ENCODE measurements at places on chromosomes 11 and 22.

- peak; percentile 32 for DNase-seq
Observed at GRCh38 chr22:20803696-20804324, 29.9 kb downstream of the SERPIND1 start.

- no peak for DNase-seq
Observed at GRCh38 chr22:48340191-48340590, 1487.5 kb downstream of the BRD1 start.

- no peak for DNase-seq
Observed at GRCh38 chr11:85661972-85662664, 2.8 kb downstream of the CREBZF start.

GRCh38 chr11:59154610-59155009 is 12.0 kb downstream of the FAM111A start:
- DNase-seq, result no peak

DNA sequence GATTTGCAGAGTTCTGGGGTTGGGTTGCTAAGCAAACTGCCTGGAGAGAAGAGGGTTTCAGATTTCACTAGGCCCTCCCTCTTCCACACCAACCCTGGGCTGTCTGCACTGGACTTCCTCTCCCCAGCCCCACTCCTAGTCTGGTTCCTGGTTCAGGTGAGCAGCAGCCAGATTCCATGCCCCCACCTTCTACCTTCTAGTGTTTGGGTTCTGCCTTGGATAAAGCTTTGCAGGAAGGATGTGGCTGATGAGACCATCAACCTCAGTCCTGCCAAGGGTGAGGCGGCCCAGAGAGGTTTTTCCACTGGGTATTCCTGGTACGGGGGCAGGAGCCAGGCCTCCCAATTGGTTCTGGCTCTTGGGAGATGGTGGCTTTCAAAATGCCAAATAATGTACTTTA is 68.3 kb downstream of the BCR start:
- no peak for DNase-seq

DNA sequence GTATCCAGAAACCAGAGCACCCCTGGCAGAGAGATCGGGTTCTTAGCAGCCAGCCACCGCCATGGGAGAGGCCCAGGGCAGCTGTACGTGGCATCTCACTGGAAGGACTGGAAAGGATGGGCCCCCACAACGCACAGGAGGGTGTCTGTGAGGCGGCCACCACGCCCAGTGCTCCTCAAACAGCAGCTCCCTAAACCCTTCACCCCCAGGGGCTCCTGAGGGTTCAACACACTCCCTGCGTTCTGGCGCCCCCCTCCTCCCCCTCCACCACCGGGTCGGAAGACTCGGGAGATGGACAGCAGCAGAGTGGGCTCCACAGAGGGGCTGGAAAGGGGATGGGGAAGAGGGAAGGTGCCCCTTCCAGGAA is 1.1 kb downstream of the MAPK12 start:
- no peak for DNase-seq

DNA sequence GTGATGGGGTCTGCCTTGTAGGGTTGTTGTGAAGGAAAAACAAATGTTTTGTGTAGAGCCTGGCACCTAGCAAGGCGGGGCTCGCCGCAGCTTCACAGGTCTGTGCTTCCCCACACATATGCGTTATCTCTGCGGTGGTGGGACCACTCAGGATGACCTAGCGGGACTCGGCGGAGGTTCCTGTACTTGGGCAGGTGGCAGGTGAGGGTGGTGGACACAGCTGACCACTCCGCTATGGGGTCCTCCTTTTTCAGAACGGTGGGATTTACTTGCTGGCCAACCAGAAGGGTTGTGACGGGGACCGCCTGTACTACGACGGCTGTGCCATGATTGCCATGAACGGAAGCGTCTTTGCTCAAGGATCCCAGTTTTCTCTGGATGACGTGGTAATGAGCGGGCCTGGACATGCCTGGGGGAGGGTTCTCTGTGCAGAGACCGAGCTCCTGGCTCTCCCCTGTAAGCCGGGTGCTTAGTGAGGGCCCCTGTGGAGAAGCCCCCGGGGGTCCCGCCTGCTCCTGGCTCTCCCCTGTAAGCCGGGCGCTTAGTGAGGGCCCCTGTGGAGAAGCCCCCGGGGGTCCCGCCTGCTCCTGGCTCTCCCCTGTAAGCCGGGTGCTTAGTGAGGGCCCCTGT is 21.3 kb downstream of the NADSYN1 start:
- no peak for DNase-seq

DNA sequence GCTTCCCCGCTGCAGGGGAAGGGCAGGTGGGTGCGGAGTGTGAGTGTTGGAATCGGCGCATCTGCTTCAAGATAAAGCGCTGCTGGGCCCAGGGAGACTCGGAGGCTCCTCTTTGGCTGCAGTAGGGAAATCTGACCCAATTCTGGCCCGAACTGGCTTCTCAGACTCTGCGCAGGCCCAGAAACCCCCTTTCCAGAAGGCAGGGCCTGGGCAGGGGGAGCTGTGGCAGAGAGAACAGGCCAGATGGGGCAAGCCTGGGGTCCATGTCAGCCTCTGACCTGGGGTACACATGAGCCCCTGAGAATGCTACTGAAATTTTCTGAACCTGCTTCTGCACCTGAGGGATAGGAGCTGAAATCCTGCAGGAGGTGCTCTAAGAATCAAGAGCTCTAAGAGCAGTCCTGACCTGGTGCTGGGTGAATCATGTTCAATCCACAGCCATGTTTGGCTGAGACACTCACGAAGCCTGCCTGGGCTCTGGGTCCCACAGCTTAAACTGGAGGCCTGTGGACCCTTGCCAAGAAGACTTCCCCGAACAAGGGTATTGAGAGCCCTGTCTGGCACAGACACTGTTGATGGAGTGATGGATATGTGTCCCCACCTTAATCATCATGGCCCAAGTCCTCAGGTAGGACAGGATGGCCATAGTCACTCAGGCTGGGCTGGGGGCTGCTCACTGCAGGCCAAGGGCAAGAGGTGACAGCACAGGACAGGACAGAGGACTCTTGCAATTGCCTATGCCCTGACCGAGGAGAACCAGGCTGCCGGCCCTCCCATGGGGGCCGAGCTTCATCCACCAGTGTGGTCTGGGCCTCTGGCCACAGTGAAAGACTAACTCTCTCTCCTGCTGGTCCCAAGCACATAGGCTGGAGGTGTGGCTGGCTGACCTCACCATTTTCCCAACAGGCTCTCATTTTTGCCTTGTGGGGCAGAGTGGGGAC is 6.9 kb downstream of the RAB3IL1 start:
- DNase-seq, result no peak

DNA sequence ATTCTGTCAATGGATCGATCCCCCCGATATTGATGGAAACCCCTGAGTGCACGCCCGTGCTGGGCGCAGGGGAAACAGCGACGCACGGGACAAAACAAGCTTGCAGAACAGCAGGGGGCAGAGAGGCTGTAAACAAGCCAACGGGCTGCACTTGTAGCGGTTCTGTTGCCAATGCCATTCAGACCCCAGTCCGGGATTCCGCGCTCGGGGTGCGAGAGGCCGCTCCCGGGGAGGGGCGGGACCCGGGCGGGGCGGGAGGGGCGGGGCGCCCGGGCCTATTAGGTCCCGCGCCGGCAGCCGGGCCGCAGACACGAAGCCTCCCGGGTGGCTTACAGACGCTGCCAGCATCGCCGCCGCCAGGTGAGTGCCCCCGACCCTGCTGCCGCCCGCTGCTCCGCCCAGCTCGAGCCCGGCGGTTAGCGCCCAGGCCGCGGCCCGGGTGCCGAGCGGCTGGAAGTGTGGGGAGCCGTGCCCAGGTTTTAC is at the start of gene BIK:
Gene BIK, plus strand, starts transcription at position 307 of the 483 bp plus-strand sequence. CDS start 13,273 bp downstream, outside the sequence.
- DNase-seq, result peak; percentile 60

GRCh38 chr11:68687311-68687710 is 3.0 kb downstream of the GAL start:
- no peak for DNase-seq

- DNase-seq, result no peak
Observed at GRCh38 chr22:33142282-33143055, 84.3 kb upstream of the SYN3 start.

- DNase-seq, result peak; percentile 78
Observed at GRCh38 chr11:76799066-76799804, 16.1 kb downstream of the TSKU start.

DNA sequence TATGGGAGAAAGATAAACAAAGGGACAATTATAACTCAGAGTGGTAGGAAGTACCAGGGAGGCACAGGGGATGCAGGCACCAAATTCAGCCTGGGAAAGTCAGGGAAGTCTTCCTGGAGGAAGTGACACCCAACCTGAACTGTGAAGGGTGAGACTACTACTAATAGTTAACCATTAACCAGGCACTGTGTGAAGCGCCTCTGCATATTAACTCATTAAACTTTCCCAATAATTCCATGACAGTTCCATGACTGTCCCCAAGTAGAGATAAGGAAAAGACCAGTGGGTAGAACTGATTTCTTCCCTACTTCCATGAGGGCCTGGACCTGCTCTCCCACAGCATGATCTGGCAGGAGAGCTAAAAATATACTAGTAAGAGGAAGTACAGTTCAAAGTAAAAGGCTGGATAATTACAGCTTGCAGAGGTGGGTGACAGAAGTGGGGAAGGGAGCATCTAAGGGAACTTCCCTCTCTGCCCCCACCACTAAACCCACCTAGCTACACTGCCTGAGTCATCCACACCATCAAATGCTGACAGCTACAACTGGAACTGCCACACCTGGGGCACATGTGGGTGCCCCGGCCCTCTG is 4.7 kb upstream of the AP1B1 start:
- DNase-seq, result no peak

- no peak for DNase-seq
Observed at GRCh38 chr11:67664213-67664585, 10.2 kb downstream of the ALDH3B2 start.

DNA sequence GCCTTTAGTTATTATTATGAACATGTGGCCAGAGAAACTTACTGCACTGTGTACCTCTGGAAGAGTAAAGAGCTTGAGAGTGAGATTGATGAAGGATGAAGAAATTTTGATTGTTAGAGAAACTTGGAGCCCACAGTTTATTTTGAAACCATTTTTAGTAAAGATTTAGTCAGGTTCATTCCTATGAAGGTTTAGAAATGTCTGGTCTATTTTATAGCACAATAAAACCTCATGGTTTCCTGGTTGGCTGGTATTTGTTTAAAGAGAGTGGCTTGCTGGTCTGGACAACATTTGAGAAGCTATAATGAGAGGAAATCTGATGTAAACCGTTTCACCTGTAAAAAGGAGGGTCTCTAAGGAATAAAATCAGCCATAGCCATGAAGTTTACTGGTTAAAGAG is 8.8 kb upstream of the PDE3B start:
- no peak for DNase-seq

- DNase-seq, result no peak
Observed at GRCh38 chr11:11020747-11021149, 162.9 kb upstream of the ZBED5 start.

- no peak for DNase-seq
Observed at GRCh38 chr11:17786824-17787525, 52.4 kb downstream of the KCNC1 start.

DNA sequence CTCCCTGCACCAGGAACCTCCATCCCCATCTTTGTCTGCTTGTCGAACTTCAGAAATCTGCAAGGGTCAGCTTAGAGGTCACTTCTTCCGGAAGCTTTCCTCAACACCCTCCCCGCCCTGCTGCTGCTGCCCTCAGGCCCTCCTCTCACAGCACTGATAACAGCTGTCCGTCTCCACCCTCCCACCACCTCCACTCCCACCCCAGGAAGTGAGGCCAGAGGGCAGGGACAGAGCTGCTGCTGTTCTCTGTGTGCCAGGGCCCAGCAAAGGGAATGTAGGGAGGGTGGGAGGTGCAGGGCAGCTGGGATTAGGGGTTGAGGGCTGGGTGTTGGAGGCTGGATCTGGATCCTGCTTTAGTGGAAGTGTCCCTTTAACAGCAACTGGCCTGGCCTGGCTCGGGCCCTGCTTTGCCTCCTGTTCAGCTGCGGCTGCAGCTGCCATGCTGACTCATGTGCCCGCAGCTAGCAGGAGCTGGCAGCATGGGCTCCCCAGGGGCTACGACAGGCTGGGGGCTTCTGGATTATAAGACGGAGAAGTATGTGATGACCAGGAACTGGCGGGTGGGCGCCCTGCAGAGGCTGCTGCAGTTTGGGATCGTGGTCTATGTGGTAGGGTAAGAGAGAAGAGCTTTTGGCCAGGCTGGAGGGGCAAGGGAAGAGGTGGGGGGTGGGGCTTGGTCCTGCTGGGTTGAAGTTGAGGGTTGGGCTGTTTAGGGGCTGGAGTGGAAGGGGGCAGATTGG is at the start of gene P2RX6:
Gene P2RX6, plus strand, starts transcription at position 440 of the 740 bp plus-strand sequence. Its CDS starts 10 bp downstream, at position 450.
- peak; percentile 78 for DNase-seq

DNA sequence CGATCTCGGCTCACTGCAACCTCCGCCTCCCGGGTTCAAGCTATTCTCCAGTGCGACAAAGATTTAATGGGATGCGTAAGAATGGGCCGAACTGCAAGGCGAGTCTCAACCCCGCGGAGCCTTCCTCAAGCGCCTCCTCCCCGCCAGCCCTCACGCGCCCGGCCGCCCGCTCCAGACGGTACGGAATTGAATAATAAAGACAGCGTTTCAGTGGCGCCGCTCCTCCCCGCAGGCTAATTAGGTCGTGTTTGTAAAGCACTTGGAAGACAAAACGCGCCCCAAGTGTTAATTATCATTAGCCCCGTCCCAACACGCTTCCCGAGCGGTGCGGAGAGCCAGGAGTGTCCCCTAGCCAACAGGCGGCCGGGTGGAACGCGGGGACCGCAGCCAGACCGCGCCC is 192.0 kb downstream of the BUD13 start:
- no peak for DNase-seq

Measured in NCI-H82 (cell line).